ENCODE measurements at places on chromosomes 1 and 21. TPM values are rescaled to one million over a fixed set of nuclear protein-coding genes. Genes with fewer than 3 reads are reported as not detected.

IVL gene
- 43.4 TPM for total RNA-seq

NTRK1 gene
- 1.7 TPM for total RNA-seq

GUCA2A gene
- total RNA-seq, result not detected

PLXNA2 gene
- total RNA-seq, result 51.7 TPM

NCAM2 gene
- total RNA-seq, result 3.7 TPM

NR1I3 gene
- total RNA-seq, result not detected

TFF3 gene
- 3.0 TPM for total RNA-seq
